ENCODE measurements at places on chromosomes 1 and 21.

DNA sequence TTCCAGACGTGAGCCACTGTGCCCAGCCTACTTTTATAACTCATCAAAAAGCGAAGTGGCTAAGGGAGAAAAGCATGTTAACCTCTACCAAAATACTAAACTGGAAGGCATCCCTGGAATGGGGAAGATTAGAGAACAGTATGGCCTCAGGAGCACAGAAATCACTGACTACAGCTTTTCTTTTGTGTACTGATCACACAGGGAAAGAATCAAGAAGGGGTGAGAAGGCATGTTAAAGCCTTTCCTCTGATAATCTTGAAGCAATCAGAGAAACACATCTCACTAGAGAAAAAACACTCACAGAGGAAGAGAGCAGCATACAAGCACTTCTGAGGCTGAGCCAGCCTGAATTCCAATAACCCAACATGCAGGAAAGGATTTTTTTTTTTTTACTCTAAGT is 10.7 kb downstream of the PCAT6 start:
- H3K27ac ChIP-seq = peak overlapping the region; percentile 7
- no peak for DNase-seq
- H3K4me3 ChIP-seq = no peak overlapping the region
- peaks cover 4% of the 10 kb centered on the region for H3K4me1 ChIP-seq

DNA sequence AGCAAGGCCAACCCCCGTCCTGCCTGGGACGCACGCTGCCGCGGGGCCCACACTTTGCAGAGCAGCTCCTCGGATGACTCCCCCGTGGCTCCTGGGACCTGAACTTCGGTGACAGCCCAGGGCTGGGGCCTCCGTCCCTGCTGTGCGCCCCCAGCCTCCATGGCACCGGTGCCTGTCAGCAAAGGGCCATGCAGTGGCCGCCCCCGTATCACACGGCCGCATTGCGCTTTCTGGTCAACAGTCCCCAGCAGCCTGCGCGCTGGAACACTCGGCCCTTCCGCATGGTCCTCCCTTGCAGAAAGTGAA is 18.0 kb downstream of the NADK start:
- DNase-seq = no peak
- peaks cover 7% of the 10 kb centered on the region for H3K4me1 ChIP-seq
- no peak overlapping the region for H3K27ac ChIP-seq
- peaks cover 48% of the 10 kb centered on the region for H3K36me3 ChIP-seq

- no peak for DNase-seq
- H3K4me3 ChIP-seq = no peak overlapping the region
- peaks cover 1% of the 10 kb centered on the region for H3K36me3 ChIP-seq
- H3K4me1 ChIP-seq = peaks cover 6% of the 10 kb centered on the region
Observed at GRCh38 chr1:1677718-1678580, 14.6 kb downstream of the SLC35E2B start.

GRCh38 chr1:116578581-116578980 is 7.8 kb upstream of the CD58 start:
- DNase-seq = no peak
- H3K4me3 ChIP-seq = no peak overlapping the region
- no peaks in the 10 kb centered on the region for H3K27me3 ChIP-seq
- H3K36me3 ChIP-seq = peaks cover 2% of the 10 kb centered on the region
- no peak overlapping the region for H3K27ac ChIP-seq

DNA sequence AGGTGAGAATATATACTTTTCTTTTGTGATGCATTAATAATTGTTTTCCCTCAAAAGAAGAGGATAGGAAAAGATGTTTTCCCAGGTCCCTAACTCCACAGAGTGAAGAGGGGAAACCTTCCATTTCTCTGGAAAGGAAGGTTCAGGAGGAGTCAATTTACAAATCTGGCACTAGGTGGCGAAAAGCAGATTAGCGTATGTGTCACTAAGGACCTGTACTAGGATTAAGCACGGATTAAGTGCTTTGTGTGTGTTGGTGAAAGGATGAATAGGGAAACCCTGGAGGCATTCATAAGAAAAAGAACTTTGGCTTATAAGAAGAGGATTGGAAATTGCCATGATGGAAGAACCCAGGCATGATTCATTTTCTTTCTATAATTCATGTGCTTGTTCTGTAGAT is 410.1 kb upstream of the PLXNA2 start:
- H3K27me3 ChIP-seq = no peaks in the 10 kb centered on the region
- H3K36me3 ChIP-seq = no peaks in the 10 kb centered on the region
- H3K27ac ChIP-seq = no peak overlapping the region
- DNase-seq = peak; percentile 21
- H3K4me1 ChIP-seq = peaks cover 2% of the 10 kb centered on the region
- H3K4me3 ChIP-seq = no peak overlapping the region

- DNase-seq = no peak
- no peaks in the 10 kb centered on the region for H3K36me3 ChIP-seq
- H3K27ac ChIP-seq = no peak overlapping the region
Observed at GRCh38 chr1:89721351-89721750, 88.4 kb downstream of the LRRC8C start.

GRCh38 chr1:10696977-10697376 is 99.5 kb downstream of the CASZ1 start:
- H3K36me3 ChIP-seq = no peaks in the 10 kb centered on the region
- DNase-seq = no peak
- H3K27me3 ChIP-seq = peaks cover 67% of the 10 kb centered on the region

DNA sequence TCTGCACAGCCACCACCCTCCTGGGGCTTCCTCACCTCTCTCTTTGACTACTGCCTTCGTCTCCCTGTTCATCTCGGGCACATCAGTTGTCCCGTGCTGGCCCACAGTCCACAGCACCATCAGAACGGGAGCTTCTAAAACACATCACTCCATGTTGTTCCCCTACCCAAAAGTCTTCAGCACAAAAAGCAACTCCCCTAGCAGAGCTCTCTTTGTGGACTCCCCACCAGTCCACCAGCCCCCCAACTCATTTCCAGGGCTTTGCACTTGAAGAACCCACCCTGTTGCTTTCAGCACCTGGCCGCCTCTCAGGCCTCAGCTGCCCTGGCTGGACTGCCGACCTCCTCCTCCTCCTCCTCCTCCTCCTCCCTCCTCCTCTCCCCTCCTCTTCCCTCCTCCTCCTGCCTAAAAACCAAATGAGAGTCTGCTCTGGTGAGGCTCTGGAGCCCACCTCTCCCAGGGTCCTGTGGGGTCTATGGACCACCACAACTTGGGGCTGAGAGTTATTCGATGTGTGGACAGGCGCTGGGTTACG is 251.2 kb upstream of the VAMP3 start:
- no peaks in the 10 kb centered on the region for H3K36me3 ChIP-seq
- no peak overlapping the region for H3K4me3 ChIP-seq
- H3K27ac ChIP-seq = no peak overlapping the region
- DNase-seq = no peak

Measured in neuronal stem cell (in vitro differentiated cells).